Pericardium fibroblast (primary cell): ENCODE measurements at places on chromosomes 7 and 10. TPM values are rescaled to one million over a fixed set of nuclear protein-coding genes. Genes with fewer than 3 reads are reported as not detected.

CNTNAP2 gene
- 0.51 and 1.3 TPM in 2 replicates for total RNA-seq

ASZ1 gene
- total RNA-seq: not detected in 2 replicates

PRXL2A gene
- 11.3 and 12.2 TPM in 2 replicates for total RNA-seq

LFNG gene
- 7.7 and 7.9 TPM in 2 replicates for total RNA-seq

CALML3 gene
- not detected in 2 replicates for total RNA-seq

SORCS3 gene
- total RNA-seq: not detected in 2 replicates

VGF gene
- total RNA-seq: 0.51 TPM in 1 of 2 replicates, not detected in the other

SPDYE6 gene
- not detected in 2 replicates for total RNA-seq

NRP1 gene
- total RNA-seq: 55.9 and 115 TPM in 2 replicates

RSU1 gene
- total RNA-seq: 35.1 and 81.7 TPM in 2 replicates

NME8 gene
- total RNA-seq: not detected in 2 replicates

LIPM gene
- total RNA-seq: 0.34 TPM in 1 of 2 replicates, not detected in the other

STAG3 gene
- 0.17 and 0.23 TPM in 2 replicates for total RNA-seq

PRLHR gene
- not detected in 2 replicates for total RNA-seq

PRSS37 gene
- not detected in 2 replicates for total RNA-seq

ENKUR gene
- not detected in 2 replicates for total RNA-seq

CD36 gene
- total RNA-seq: 0.77 and 6.2 TPM in 2 replicates

FGFR2 gene
- total RNA-seq: 0.35 TPM in 1 of 2 replicates, not detected in the other

MMP21 gene
- total RNA-seq: not detected in 2 replicates

C10orf95 gene
- not detected in 2 replicates for total RNA-seq

PON1 gene
- total RNA-seq: not detected in 2 replicates

ZNF22 gene
- total RNA-seq: 9.8 and 18.2 TPM in 2 replicates

NAT16 gene
- total RNA-seq: not detected in 2 replicates

C10orf67 gene
- not detected in 2 replicates for total RNA-seq

PDZD7 gene
- total RNA-seq: 0.35 and 1.4 TPM in 2 replicates

INSYN2A gene
- under 0.01 TPM in 2 replicates for total RNA-seq

CXCL12 gene
- total RNA-seq: 43.1 and 53.3 TPM in 2 replicates

CNPY1 gene
- total RNA-seq: not detected in 2 replicates

AKR1D1 gene
- not detected in 2 replicates for total RNA-seq
